ENCODE measurements at places on chromosomes 16 and 17.

DNA sequence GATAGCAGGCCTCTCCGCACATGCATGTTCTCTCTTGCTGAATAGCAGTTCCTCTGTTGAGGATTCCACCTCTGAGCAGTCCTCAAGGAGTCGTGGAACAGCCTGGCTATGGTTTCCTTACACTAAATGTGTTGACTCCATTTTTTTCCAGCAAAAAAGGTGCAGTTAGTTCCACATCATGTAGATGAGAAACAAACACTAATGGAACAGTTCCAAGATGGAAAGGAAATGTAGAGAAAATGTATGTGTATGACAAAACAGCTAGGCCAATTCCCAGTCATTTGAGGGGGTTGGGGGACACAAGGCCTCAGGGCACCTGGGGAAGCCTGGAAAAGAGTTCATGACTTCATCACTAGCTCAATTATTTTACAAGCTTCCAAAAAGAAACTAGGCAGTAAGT, 90.0 kb downstream of the CFDP1 start:
- H3K27me3 ChIP-seq = no peaks in the 10 kb centered on the region
- H3K4me1 ChIP-seq = no peaks in the 10 kb centered on the region
- no peak overlapping the region for H3K4me3 ChIP-seq
- H3K27ac ChIP-seq = peak overlapping the region; percentile 53
- no peaks in the 10 kb centered on the region for H3K36me3 ChIP-seq
- DNase-seq = no peak

DNA sequence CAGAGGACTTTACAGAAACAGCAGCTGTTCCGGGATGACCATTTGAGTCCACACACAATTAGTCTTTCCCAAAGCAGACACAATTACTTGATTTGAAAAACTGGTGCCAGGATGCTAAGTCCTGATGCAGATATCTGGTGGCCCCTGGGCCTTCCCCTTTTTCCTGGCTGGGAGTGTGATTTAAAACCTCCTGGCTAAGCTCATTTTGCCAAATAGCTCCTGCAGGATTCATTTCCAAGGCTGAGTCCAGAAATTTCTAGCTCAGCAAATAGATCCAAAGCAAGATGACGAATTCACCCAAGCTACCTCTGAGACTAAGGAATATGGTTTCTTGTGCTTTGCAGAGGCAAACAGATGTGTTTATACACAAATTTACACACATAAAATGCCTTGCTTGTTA, 422.2 kb downstream of the CA10 start:
- H3K4me1 ChIP-seq = no peaks in the 10 kb centered on the region
- H3K36me3 ChIP-seq = no peaks in the 10 kb centered on the region
- no peak overlapping the region for H3K4me3 ChIP-seq

DNA sequence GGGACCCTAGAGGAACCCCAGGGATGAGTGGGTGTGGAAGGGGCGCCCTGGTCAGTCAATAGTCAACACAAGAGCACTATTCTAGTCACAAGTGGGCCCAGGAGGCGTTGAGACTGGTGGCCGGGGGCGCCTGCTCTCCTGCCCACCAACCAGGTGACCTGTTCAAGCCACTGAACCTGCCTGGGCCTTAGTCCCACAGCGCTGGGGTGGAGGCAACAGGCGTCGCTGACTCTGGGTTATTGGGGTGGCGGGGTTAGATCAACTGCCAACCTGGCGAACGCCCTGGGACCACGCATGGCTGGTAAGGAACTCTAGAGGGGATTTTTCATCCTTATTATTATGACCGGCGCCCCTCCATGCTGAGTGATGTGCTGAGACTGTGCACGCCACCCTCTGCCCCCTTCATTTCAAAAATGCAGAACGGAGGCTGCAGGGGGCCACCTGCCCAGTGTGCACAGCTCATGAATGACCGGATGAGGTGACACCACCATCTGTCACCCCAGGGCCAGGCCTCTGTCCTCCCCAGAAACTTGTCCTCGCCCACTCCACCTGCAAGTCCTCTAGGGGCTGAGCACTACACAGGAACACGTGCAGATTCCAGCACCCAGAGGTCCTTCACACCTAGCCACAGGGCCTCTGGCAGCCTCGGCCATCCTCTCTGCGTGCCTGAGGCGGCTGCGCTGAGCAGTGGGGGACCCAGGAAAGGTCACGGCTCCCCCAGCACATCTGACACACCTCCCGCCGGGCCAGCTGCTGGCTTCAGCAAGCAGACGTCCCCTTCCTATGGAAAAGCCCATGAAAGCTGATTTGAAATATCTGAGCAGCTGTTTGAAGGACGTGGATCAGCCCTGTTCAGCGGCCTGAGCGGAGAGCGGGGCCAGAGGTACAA, 51.6 kb upstream of the DNAH17 start:
- H3K4me1 ChIP-seq = no peaks in the 10 kb centered on the region
- H3K27me3 ChIP-seq = no peaks in the 10 kb centered on the region
- H3K36me3 ChIP-seq = no peaks in the 10 kb centered on the region
- no peak overlapping the region for H3K4me3 ChIP-seq

- H3K36me3 ChIP-seq = no peaks in the 10 kb centered on the region
- no peak overlapping the region for H3K27ac ChIP-seq
- H3K27me3 ChIP-seq = no peaks in the 10 kb centered on the region
- H3K4me3 ChIP-seq = no peak overlapping the region
- DNase-seq = no peak
Measured at GRCh38 chr16:58034774-58035173, 9.2 kb downstream of the MMP15 start.

- no peak overlapping the region for H3K4me3 ChIP-seq
- H3K4me1 ChIP-seq = no peaks in the 10 kb centered on the region
- H3K36me3 ChIP-seq = no peaks in the 10 kb centered on the region
Measured at GRCh38 chr17:40176754-40177110, 538 bp upstream of the RAPGEFL1 start.

DNA sequence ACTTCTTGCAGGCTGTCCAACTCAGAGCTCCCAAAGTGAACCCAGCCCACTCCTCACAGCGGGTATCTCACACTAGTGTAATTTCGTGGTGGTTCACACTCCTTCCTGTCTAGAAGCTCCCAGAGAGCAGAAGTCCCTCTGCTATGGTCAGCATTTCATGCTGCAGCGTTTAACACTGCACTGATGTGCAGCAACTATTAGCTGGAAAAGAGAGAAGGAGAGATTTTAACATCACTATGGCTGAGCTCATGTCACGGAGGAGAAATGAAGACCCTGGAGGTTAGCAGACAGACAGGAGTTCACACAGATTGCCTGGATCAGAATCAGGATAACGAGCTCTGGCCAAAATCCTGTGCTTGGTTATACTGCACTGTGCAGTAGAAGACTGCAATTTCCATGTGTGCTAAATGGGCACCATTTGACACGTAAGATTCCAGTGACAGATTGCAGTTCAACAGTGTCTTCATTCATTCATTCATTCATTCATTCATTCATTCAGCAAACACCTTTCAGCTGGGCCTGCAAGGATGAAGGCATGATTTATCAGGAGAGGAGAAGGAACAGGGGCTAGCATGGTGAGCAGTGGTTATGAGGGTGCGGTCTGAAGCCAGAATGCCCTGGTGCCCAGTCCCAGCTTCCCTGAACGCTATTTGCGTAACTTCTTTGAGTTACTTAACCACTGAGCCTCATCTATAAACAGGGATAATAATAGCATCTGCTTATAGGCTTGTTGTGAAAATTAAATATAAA, 5.3 kb upstream of the CCL1 start:
- H3K4me1 ChIP-seq = no peaks in the 10 kb centered on the region
- no peaks in the 10 kb centered on the region for H3K27me3 ChIP-seq
- H3K27ac ChIP-seq = no peak overlapping the region
- DNase-seq = no peak
- no peak overlapping the region for H3K4me3 ChIP-seq
- H3K36me3 ChIP-seq = no peaks in the 10 kb centered on the region

- peak within 1 kb of the TSS; percentile 82 for H3K27ac ChIP-seq
- no peaks in the 10 kb centered on the region for H3K36me3 ChIP-seq
- DNase-seq = peak; percentile 86
- H3K27me3 ChIP-seq = no peaks in the 10 kb centered on the region
- peak within 1 kb of the TSS; percentile 52 for H3K4me3 ChIP-seq
Measured at GRCh38 chr17:4498461-4499397, at the start of gene SPNS2. SPNS2 (plus strand) TSS chr17:4498881; CDS start chr17:4499048, 167 bp downstream.

- DNase-seq = no peak
- no peaks in the 10 kb centered on the region for H3K36me3 ChIP-seq
- no peaks in the 10 kb centered on the region for H3K4me1 ChIP-seq
- H3K27me3 ChIP-seq = no peaks in the 10 kb centered on the region
- no peak overlapping the region for H3K4me3 ChIP-seq
Measured at GRCh38 chr17:34218748-34219147, 36.3 kb upstream of the CCL2 start.

- peak overlapping the region; percentile 56 for H3K27ac ChIP-seq
- H3K4me1 ChIP-seq = no peaks in the 10 kb centered on the region
- no peak overlapping the region for H3K4me3 ChIP-seq
- H3K36me3 ChIP-seq = no peaks in the 10 kb centered on the region
- no peak for DNase-seq
- H3K27me3 ChIP-seq = no peaks in the 10 kb centered on the region
Measured at GRCh38 chr17:18017958-18018357, 21.0 kb downstream of the ATPAF2 start.

DNA sequence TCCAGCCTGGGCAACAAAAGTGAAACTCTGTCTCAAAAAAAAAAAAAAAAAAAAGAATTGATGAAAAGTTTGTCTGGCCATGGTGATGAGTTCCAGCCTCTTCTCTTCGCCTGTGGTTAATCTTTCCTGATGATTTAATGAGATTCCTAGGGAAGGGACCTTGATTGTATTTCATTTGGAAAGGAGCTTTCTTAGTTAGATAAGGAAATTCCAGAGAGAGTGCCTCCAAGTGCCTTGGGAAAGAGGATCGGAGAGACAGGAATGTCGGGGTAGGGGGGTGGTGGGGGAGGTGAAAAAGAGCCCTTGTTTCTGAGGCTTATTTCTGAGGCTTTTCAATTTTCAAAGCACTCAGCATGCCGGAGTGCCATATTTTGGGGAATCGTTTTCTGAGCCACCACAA, 93.2 kb upstream of the SIAH1 start:
- DNase-seq = no peak
- H3K4me1 ChIP-seq = peaks cover 6% of the 10 kb centered on the region
- H3K27ac ChIP-seq = no peak overlapping the region
- H3K36me3 ChIP-seq = no peaks in the 10 kb centered on the region
- H3K27me3 ChIP-seq = no peaks in the 10 kb centered on the region
- no peak overlapping the region for H3K4me3 ChIP-seq

DNA sequence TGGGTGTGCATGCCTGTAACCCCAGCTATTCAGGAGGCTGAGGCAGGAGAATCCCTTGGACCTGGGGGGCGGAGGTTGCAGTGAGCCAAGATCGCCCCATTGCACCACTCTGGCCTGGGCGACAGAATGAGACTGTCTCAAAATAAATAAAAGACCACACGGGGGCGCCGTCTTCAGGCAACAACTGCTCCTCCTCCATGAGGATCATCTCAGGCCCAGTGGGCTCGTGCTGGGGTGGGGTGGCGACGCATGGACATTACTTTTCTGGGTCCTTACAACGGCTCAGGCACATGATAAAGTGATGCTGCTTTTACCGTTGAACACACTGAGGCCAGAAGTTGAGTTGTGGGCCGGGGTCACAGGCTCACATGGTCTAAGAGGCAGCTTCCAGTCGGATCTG, 56.2 kb downstream of the PRMT7 start:
- H3K27ac ChIP-seq = no peak overlapping the region
- DNase-seq = no peak
- no peak overlapping the region for H3K4me3 ChIP-seq

- no peak overlapping the region for H3K4me3 ChIP-seq
- no peaks in the 10 kb centered on the region for H3K36me3 ChIP-seq
- H3K27me3 ChIP-seq = no peaks in the 10 kb centered on the region
- H3K4me1 ChIP-seq = peaks cover 30% of the 10 kb centered on the region
- no peak for DNase-seq
- H3K27ac ChIP-seq = no peak overlapping the region
Measured at GRCh38 chr17:18041776-18042175, 2.6 kb downstream of the GID4 start.

DNA sequence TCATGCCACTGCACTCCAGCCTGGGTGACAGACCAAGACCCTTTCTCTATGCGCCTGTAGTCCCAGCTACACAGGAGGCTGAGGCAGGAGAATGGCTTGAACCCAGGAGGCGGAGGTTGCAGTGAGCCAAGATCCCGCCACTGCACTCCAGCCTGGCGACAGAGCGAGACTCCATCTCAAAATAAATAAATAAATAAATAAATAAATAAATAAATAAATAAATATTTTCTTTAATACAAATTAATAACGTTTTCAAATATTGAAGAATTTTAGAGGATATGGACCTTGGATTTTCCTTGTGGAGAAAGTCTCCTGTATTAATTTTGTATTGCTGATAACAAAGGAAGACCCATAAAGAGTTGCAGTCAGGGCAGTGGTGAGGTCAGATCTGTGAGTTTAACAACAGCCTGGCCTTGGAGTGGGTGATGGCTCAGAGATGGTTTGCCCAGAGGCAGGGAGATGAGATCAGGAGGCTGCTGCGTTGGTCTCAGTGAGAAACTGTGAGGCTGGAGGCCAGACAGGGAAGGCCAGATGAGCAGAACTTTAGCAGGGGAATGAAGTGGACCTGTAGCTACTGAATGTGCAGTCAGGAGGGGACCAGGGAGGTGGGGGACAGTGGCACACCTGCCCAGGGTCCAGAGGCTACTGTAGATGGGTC, 4.4 kb upstream of the ASGR1 start:
- no peaks in the 10 kb centered on the region for H3K36me3 ChIP-seq
- H3K4me3 ChIP-seq = no peak overlapping the region
- DNase-seq = no peak
- peaks cover 16% of the 10 kb centered on the region for H3K4me1 ChIP-seq
- no peaks in the 10 kb centered on the region for H3K27me3 ChIP-seq

- peak overlapping the region; percentile 99 for H3K27ac ChIP-seq
- no peak for DNase-seq
- H3K4me1 ChIP-seq = peaks cover 47% of the 10 kb centered on the region
- H3K27me3 ChIP-seq = no peaks in the 10 kb centered on the region
- H3K36me3 ChIP-seq = no peaks in the 10 kb centered on the region
Measured at GRCh38 chr17:7838090-7839075, 4.4 kb downstream of the KDM6B start.

DNA sequence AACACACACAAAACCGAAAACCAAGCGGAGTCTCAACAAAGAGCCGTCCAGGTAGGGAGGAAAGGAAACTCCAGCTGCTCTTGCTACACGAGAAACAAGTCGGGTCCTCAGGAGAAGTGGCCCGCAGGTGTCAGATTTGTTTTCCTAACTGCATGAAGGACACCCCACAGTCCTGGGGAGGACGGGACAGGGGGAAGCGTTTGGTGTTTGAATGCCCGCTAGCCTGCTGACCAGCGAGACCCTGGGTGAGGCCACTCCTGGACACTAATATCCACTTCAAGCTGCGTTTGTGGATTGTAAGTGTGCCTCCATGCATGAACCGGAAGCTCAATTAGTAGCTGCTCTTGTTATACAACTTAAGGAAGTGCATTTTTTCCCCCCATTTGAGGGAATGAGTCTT, 299.5 kb downstream of the MAF start:
- H3K36me3 ChIP-seq = no peaks in the 10 kb centered on the region
- DNase-seq = no peak
- H3K4me1 ChIP-seq = no peaks in the 10 kb centered on the region
- no peak overlapping the region for H3K27ac ChIP-seq
- no peak overlapping the region for H3K4me3 ChIP-seq

GRCh38 chr17:63140255-63140654, 174.2 kb downstream of the TANC2 start:
- H3K4me1 ChIP-seq = no peaks in the 10 kb centered on the region
- H3K36me3 ChIP-seq = no peaks in the 10 kb centered on the region
- no peak overlapping the region for H3K4me3 ChIP-seq

Data from right lobe of liver (tissue), 6 donors.